Naive B cell (primary cell): ENCODE measurements at places on chromosomes 1 and 21. TPM values are rescaled to one million over a fixed set of nuclear protein-coding genes. Genes with fewer than 3 reads are reported as not detected.

Gene PIK3CD
- polyA plus RNA-seq, result 63.1 TPM

DNA sequence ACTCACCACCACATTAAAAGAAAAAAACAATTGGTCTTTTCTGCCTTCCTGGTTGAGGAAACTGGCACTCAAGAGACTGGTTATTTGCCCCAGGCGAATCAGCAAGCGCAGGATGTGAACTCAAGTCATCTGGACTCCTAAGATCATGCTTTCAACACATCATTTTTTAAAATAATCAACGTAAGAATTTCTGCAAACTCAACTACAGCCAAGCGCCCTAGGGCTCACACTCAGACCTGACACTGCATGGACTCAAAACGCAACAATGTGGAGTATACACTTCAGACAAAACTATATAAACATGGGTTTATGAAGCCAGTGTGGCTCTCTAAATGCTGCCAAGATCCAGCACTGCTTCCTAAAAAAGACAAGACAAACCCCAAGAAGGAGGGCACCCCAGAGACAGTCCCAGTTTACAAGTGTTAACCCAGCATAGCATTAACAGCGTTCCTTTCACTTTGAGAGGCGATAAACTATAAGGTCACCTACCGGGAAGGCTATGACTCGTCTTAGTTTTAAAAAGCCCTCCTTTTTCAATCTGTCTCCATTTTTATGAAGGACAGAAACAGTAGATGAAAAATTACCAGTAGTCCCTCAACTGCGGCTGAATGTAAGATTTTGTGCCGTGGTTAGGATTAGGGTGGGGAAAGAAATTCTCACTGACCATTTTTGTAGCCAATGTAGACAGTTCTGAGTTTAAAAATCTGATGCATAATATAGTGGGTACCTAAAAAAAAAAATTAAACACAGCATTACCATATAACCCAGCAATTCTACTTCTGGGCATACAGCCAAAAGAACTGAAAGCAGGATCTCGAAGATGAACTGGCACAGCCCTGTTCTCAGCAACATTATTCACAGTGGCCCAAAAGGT lies 54.8 kb downstream of the SIPA1L2 start:
- no peak for DNase-seq

GRCh38 chr1:161001525-161001924 lies 19.4 kb downstream of the F11R start:
- DNase-seq, result no peak

DNA sequence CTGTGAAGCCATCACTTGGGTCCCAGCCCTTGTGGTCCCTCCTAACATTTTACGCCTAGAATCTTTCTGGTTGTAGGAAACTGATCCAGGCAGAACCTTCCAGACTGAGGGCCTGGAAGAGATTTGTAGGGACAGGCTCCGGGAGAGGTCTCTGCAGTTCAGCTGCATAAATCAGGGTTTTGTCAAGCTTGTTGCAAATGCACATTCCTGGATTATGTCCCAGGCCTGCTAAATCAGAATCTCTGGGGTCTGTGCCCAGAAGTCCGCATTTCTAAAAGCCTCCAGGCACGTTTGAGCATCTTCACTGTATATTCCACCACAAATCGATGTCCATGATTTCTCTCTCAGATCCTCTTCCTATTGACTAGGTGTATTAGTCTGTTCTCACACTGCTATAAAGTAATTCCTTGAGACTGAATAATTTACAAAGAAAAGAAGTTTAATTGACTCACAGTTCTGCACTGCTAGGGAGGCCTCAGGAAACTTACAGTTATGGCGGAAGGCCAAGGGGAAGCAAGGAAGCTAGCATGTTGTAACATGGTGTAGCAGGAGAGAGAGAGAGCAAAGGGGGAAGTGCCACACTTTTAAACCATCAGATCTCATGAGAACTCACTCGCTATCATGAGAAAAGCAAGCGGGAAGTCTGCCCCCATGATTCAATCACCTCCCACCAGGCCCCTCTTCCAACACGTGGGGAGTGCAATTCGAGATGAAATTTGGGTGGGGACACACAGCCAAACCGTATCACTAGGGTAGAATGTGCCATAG lies 1.2 kb upstream of the FHAD1 start:
- DNase-seq, result no peak

GRCh38 chr21:44752671-44753235 lies 41.4 kb upstream of the TSPEAR start:
- no peak for DNase-seq

Gene UTS2
- not detected for polyA plus RNA-seq

DNA sequence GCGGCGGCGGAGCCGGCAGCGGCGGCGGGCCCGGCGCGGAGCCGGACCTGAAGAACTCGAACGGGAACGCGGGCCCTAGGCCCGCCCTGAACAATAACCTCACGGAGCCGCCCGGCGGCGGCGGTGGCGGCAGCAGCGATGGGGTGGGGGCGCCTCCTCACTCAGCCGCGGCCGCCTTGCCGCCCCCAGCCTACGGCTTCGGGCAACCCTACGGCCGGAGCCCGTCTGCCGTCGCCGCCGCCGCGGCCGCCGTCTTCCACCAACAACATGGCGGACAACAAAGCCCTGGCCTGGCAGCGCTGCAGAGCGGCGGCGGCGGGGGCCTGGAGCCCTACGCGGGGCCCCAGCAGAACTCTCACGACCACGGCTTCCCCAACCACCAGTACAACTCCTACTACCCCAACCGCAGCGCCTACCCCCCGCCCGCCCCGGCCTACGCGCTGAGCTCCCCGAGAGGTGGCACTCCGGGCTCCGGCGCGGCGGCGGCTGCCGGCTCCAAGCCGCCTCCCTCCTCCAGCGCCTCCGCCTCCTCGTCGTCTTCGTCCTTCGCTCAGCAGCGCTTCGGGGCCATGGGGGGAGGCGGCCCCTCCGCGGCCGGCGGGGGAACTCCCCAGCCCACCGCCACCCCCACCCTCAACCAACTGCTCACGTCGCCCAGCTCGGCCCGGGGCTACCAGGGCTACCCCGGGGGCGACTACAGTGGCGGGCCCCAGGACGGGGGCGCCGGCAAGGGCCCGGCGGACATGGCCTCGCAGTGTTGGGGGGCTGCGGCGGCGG lies 1.0 kb downstream of the ARID1A start:
- DNase-seq, result peak; percentile 72

DNA sequence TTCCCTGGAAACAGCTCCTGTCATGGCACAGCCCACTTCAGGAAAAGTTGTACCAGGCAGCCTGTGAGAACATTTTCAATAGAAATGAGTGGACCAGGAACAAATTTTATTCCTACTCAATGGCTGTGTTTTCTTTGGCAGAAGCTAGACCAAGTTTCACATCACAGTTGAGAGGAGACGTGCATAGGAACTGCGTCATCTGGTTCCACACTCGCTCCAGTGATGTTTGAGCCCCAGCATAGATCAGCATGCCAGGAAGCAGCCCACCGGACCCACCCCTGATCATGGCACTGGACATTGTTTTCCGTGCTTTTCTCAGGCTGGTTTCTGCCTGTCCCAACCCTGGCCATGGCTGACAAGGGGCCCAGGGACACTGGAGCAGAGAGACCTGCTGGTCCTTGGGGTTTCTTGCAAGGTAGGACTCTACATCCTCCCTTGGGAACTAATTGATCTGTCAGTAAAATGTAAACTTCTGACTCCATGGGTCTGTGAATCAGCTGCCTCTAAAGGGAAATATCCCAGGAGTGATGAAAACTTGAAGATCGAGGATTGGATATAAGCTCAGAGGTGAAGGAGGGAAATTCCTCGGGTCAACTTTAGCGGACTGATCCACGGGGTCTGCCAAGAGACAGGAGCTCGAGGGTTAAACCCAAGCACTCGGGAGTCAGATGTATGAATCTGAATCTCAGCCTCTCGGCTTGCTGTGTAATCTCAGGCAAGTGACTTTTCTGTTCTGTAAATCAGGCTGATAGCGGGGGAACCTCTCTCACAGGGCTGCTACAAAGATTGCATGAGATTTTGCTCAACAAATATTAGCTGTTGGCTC lies 35.7 kb downstream of the NEK2 start:
- no peak for DNase-seq

- DNase-seq, result no peak
Observed at GRCh38 chr1:149986486-149987296, 23.8 kb downstream of the OTUD7B start.

Gene OR2G6
- polyA plus RNA-seq, result 0.32 TPM

GRCh38 chr1:159315381-159315780 lies 13.2 kb downstream of the FCER1A start:
- no peak for DNase-seq
